ENCODE measurements at places on chromosomes 4 and X.

GRCh38 chr4:143407888-143408287 is 71.2 kb downstream of the GAB1 start:
- DNase-seq = no peak

GRCh38 chr4:99028187-99028586 is 32.7 kb downstream of the METAP1 start:
- DNase-seq = no peak

GRCh38 chr4:137644201-137644600 is 111.9 kb upstream of the PCDH18 start:
- DNase-seq = no peak

DNA sequence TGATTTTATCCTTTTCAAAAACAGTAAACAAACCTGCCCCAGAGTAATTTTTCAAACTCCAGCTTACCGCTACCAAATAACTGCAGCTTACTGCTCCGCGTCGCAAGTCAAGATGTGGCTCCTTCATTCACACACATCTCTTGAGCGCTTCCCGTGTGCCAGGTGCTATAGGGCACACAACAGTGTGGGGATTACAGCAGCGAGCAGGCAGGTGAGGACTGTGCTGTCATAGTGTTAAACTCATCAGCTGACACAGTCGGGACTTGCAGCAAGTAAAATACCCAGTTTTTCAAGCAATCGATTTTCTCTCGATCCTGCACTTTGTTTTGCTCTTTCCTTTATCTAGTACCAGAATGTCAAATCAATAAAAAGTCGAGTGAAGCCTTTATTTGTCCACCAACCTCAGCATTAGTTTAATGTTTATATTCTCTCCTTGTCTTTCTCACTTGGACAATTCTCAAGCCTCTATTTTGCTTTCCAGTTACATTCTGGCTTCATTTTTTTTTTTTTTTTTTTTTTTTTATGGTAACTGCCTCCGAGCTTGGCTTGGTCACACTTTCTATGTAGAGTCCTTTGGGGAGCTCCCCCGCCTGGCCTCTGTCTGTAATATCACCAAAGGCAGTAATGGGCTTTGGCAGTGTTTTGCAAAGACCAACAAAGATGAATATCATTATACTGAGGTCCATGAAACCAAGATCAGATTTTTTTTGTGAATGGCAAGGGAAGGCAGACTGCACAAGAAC is 8.3 kb upstream of the ASB5 start:
- DNase-seq = peak; percentile 19

DNA sequence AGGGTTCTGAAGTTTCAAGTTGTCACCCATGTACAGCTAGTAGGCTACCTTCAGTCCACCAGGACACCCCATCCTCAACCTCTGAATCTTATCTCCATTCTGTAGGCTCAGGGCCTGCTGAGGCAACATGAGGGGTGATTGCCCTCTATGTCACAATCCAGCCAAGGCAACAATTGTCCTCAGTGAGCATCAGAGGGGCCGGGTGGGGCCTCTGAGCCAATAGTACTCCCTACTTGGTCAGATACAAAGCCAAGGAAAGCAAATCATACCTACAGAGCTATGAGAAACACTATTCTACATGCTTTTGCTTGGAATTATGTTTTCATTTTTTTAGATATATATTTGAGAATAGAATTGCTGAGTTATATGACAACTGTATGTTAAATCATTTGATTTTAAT is at the start of gene ACTRT1:
ACTRT1 (minus strand) TSS at position 101 of the 400 bp plus-strand sequence. CDS start 197 bp downstream, outside the sequence.
- no peak for DNase-seq

- DNase-seq = no peak
These were observed 162.1 kb downstream of the CBR4 start for GRCh38 chr4:168847771-168848502.

- no peak for DNase-seq
These were observed 378.6 kb upstream of the EPHA5 start for GRCh38 chr4:66048861-66049260.

DNA sequence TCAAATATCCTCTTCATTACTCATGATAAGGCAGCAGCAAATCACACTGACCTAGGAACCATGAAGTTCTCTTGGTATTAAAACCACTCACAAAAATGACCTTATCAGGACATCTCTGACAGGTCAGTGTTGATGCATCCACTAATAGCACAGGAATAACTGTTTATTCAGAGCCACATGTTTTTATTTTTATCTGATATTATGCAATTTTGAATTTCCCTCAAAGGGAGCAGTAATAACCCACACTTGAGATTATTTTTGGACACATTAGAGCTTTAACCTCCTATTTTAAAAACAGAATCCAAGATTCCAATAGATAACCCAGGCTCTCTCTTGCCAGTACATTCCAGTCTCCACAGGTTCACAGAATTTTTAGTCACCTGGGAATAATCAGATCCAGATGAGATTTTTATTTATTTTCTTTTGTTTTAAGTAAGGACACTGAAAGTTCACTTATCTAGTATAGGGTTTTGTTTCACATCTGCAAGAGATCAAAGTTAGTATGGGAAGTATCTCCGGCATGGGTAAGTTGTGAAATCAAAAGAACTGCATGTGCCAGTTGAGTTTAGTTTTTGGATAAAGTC is 36.3 kb upstream of the MYOZ2 start:
- no peak for DNase-seq

- no peak for DNase-seq
These were observed 32.5 kb upstream of the SMIM10L2A start for GRCh38 chrX:135389243-135389642.
